Naive thymus-derived CD4-positive, alpha-beta T cell (primary cell): ENCODE measurements at places on chromosomes 6 and 20. TPM values are rescaled to one million over a fixed set of nuclear protein-coding genes. Genes with fewer than 3 reads are reported as not detected.

DNA sequence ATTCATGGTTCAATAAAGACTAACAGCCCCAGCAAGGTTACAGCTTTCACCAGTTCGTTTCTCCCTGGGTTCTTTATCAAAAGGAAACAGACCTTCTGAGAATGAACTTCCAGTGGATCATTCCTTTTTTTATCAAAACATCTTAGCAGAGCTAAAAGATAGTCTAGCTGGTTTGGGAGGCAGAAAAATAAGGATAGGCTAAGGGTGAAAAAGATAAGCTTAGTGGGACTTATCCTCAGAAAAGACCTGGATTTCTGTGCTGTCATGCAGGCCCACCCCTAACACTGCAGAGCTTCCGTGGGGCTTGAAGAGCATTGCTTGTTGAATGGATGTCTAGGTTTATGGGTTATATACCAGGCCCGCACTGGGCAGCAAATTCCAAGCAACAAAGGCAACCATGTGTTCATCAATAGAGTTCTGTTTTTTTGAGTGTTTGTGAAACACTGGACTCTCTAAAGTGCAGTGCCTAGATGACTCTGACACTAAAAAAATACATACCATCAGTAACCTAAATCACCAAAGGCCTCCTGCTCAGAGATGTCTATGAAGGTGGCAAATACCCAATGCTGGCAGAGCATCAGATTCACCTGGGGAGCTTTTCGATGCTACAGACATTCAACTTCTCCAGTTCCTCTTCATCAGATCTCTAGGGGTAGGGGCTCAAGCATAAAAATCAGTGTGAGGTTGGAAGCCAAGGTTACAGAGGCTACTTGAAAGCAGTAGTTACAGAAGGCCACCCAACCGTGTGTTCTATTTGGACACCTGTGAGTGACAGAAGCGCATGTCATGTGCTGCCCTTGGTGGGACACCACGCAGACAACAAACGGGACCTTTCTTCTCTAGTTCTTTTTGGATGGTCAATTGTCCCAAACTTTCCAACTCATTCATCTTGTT is 53.0 kb downstream of the TNFAIP3 start:
- DNase-seq: no peak
- no peak overlapping the region for H3K27ac ChIP-seq
- no peaks in the 10 kb centered on the region for H3K4me1 ChIP-seq
- H3K36me3 ChIP-seq: no peaks in the 10 kb centered on the region
- no peaks in the 10 kb centered on the region for H3K27me3 ChIP-seq

DNA sequence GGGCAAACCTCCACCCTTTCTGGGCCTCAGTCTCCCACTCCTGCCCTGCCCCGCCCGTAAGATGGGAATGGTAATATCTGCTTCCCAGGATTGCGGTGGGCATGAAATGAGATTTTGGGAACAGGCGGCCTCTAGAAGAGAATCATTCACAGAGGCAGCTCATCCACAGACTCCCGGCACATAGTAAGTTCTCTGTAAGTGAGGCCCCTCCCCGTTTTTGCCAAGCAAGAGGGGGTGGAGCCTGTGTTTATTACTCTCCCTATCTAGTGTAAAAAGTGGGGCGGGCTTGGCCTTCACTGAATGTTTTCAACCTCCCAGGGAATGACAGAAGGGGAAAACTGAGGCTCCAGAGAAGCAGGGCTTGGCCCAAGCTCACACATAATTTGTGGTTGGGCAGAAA is 20.0 kb downstream of the SUN5 start:
- no peak for DNase-seq
- H3K4me3 ChIP-seq: no peak overlapping the region
- no peak overlapping the region for H3K27ac ChIP-seq
- no peaks in the 10 kb centered on the region for H3K27me3 ChIP-seq

GRCh38 chr20:3873507-3873906 is 15.7 kb upstream of the PANK2 start:
- H3K4me3 ChIP-seq: no peak overlapping the region
- no peak overlapping the region for H3K27ac ChIP-seq
- no peak for DNase-seq
- no peaks in the 10 kb centered on the region for H3K27me3 ChIP-seq
- H3K4me1 ChIP-seq: no peaks in the 10 kb centered on the region

DNA sequence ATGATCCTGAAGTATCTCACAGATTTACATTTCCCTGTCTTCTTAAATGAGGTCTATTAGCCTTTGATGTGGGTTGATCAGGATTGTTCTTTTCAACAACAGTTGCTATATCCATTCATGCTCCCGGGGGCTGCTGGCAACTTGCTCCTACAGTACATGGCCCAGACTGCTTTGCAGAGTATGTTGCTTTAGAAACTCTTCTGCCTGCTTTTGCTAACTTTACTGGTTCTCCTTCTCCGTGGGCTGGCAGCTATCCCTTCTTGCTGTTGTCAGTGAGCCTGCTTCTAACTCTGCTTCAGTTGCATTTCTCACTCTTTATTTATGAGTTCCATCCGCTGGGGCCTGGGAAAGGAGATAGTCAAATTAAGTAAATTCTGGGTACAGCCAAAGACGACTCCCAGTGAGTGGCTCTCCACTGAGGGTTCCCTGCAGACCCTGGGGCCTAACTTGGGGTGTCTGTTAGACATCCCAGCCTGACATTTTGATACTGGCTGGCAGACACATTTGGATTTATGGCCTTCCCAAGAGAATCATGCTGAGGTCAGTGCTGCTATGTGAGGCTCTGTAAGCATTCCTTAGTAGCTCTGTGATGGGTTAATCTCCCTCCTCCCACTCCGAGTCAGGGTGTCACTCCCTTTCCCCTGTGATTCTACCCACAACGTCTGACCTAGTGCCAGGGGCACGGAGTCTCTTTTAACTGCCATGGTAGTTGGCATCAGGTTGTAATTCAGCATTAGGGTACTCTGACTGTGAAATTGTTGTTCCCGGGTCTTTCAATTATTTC is 73.6 kb downstream of the SLX4IP start:
- H3K36me3 ChIP-seq: no peaks in the 10 kb centered on the region
- no peak overlapping the region for H3K27ac ChIP-seq
- H3K27me3 ChIP-seq: no peaks in the 10 kb centered on the region

DNA sequence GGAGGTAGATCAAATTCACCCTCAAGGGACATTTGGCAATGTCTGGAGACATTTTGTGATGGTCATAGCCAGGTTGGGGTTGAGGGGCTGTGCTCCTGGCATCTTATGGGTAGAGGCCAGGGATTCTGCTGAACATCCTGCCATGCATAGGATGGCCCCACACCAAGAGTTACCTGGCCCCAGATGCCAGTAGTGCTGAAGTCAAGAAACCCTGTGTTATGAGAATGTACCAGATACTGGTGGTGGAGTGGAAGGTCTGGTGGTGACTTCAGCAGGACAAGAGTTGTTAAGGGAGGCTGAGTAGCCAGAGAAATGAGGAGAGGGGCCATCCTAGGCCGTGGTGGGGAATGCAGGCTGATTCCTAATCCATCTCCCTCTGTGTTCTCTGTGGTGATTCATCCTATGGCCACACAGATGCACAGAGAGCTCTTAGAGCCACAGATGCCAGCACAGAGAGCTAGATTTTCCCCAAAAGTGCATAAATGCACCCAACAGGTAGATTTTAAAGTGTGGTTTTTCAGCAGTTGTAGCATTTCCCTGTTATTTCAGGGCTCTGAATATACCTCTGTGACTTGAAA is 43.6 kb downstream of the CDYL start:
- no peak for DNase-seq
- no peaks in the 10 kb centered on the region for H3K36me3 ChIP-seq
- peaks cover 15% of the 10 kb centered on the region for H3K4me1 ChIP-seq
- no peak overlapping the region for H3K4me3 ChIP-seq
- H3K27ac ChIP-seq: no peak overlapping the region

DNA sequence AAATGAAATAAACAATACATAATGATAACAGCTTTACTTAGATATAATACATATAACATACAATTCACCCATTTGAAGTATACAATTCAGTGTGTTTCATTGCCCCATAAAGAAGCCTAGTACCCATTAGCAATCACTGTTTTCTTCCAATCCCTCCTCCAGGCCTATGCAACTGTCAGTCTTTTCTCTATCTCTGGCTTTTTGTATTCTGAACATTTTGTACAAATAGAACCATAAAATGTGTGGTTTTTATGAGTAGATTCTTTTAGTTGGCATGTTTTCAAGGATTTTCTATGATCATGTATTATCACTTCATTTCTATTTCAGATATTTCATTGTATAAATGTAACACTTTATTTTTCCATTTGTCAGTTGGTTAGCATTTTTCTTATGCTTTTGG is 54.6 kb upstream of the MYO6 start:
- H3K4me3 ChIP-seq: no peak overlapping the region
- no peak overlapping the region for H3K27ac ChIP-seq
- H3K27me3 ChIP-seq: no peaks in the 10 kb centered on the region
- H3K36me3 ChIP-seq: peaks cover 7% of the 10 kb centered on the region

- H3K27ac ChIP-seq: no peak overlapping the region
- no peaks in the 10 kb centered on the region for H3K36me3 ChIP-seq
- H3K4me1 ChIP-seq: no peaks in the 10 kb centered on the region
- no peak for DNase-seq
- H3K4me3 ChIP-seq: no peak overlapping the region
- H3K27me3 ChIP-seq: no peaks in the 10 kb centered on the region
Observed at GRCh38 chr20:684676-685319, 9.2 kb upstream of the SCRT2 start.

DNA sequence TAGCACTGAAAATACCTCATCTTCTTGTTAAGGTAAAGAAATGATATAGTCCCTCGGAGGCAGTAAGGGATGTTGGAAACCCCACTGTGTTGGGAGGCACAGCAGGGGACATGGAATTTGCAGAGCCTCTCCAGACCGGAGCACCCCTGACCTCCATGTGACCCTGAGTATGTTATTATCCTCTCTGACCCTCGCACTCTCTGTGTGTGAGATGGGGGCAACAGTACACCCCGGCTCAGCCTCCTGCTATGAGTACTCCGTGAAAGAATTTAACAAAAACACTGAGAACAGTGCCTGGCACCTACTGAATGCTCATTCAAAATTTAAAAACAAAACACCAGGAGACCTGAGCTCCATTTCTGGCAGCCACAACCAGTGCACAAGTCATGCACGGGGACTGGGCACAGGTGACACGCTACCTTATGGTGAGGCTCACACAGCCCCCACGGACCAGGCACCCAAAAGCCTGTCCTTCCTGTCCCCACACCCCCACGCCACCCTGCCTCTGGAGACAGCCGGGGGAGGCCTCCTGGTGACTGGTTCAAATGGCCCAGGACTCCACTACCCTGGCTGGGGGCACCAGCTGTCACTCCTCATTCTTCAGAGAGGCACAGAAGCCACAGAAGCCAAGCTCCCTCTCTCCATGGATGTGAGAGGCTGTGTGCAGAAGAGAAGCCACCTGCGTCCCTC is 6.1 kb downstream of the NINL start:
- H3K27ac ChIP-seq: no peak overlapping the region
- DNase-seq: no peak
- no peak overlapping the region for H3K4me3 ChIP-seq
- no peaks in the 10 kb centered on the region for H3K27me3 ChIP-seq
- no peaks in the 10 kb centered on the region for H3K36me3 ChIP-seq
- no peaks in the 10 kb centered on the region for H3K4me1 ChIP-seq

GRCh38 chr6:164928728-164929407 is 380.5 kb downstream of the C6orf118 start:
- H3K27ac ChIP-seq: no peak overlapping the region
- H3K4me3 ChIP-seq: no peak overlapping the region
- H3K36me3 ChIP-seq: no peaks in the 10 kb centered on the region
- no peak for DNase-seq
- no peaks in the 10 kb centered on the region for H3K4me1 ChIP-seq
- H3K27me3 ChIP-seq: no peaks in the 10 kb centered on the region

DNA sequence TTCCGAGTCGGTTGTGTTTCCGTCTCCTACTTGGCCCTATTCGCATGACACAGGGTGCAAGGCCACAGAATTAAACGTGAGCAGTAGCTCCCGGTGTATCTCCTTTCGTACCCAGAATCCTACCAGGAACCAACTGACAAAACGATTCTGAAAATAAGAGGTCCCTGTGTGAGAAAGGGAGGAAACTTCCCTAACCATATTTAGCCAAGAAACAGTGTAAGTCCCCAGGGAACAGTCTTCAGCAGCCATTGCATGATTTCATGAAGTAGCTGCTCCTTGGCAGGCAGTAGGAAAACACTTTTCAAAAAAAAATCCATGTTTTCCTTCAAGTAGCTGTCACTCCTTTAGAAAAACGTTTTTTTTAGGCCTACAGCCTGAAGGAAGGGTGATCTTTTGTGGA is 46.9 kb downstream of the PDE10A start:
- DNase-seq: no peak
- H3K27ac ChIP-seq: no peak overlapping the region
- H3K36me3 ChIP-seq: no peaks in the 10 kb centered on the region
- H3K4me1 ChIP-seq: no peaks in the 10 kb centered on the region
- no peaks in the 10 kb centered on the region for H3K27me3 ChIP-seq
- no peak overlapping the region for H3K4me3 ChIP-seq

GRCh38 chr6:33981861-33982260 is 164.0 kb downstream of the GRM4 start:
- H3K36me3 ChIP-seq: no peaks in the 10 kb centered on the region
- no peak overlapping the region for H3K4me3 ChIP-seq
- DNase-seq: no peak
- H3K27me3 ChIP-seq: no peaks in the 10 kb centered on the region
- H3K4me1 ChIP-seq: no peaks in the 10 kb centered on the region

GRCh38 chr6:91094341-91094740 is 507.5 kb upstream of the MAP3K7 start:
- DNase-seq: no peak
- H3K4me1 ChIP-seq: no peaks in the 10 kb centered on the region
- H3K27ac ChIP-seq: no peak overlapping the region
- H3K27me3 ChIP-seq: no peaks in the 10 kb centered on the region
- no peak overlapping the region for H3K4me3 ChIP-seq
- H3K36me3 ChIP-seq: no peaks in the 10 kb centered on the region

- no peaks in the 10 kb centered on the region for H3K36me3 ChIP-seq
- H3K27ac ChIP-seq: no peak overlapping the region
- H3K4me3 ChIP-seq: no peak overlapping the region
Observed at GRCh38 chr6:19450651-19451050, 386.5 kb upstream of the ID4 start.

BMP6 gene
- total RNA-seq: not detected in 2 replicates

LY6G6D gene
- not detected in 2 replicates for total RNA-seq

BTN3A1 gene
- total RNA-seq: 206 TPM

PLCB4 gene
- total RNA-seq: not detected

SLPI gene
- not detected for total RNA-seq

PGBD1 gene
- 1.5 TPM for total RNA-seq

SLC32A1 gene
- total RNA-seq: not detected
